ENCODE measurements at places on chromosomes 2 and 18.

DNA sequence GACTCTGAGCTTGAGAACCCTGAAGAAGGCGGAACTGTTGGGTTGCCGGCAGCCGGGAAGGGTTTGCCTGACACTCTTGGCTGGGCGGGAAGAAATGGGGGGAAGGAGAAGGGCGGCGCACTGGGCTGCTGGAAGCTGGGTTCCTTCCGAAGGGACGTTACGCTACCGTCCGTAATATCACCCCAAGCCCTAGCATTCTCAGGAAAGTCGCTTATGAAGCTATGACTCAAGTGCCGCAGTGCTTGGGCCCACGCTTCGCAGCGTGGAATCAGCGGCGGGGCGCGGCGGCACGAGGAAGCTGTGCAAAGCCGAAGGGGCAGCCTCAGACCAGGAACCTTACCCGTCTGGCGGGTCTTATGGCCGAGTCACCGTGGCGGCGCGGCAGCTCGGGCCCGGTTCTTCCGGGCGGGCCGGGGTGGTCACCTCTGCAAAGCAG lies 50.2 kb upstream of the SIGLEC15 start:
- ATAC-seq, result peak; percentile 85

GRCh38 chr2:108927405-108927804 lies 61.6 kb downstream of the EDAR start:
- no peak for ATAC-seq

- ATAC-seq, result no peak
These were observed 140.8 kb downstream of the PTGR3 start for GRCh38 chr18:75067996-75068645.

- ATAC-seq, result no peak
These were observed 41.8 kb downstream of the SNED1 start for GRCh38 chr2:241040081-241040803.

- ATAC-seq, result no peak
These were observed 123.5 kb downstream of the LAMA3 start for GRCh38 chr18:23812546-23813440.

DNA sequence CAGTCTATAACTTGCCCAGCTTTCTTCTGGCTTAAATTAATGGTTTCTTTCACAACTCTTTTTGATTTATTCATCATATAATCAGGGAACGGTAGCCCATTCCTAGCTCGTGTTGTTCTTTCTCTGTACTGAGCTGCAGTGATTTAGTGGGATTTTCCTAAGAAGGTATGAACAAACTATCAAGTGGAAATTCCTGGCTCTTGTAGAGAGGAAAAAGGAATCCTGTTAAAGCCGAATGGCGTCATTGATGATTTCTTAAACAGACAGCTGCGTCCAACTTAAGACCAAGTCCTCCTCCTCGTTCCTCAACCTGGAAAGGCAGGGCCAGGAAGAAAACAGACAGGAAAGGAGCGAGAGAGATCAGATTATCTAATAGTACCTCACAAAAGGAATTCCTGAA lies 69.2 kb upstream of the CABLES1 start:
- no peak for ATAC-seq

DNA sequence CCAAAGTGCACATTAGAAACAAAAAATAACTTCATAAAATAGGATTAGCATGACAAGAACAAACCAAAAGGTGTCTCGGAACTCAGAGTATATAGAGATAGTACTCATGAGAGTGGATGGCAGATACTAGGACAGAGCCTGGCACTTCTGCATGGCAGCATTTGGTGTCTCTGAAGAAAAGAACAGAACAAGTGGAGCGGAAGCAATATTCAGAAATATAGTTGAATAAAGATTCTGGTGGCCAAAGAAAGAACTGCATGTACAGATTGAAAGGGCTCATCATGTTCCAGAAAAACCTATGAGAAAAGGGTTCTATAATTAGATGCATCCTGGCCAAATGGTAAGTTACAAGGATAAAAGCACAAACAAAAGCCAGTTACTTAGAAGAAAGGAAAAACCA lies 90.9 kb downstream of the CCDC138 start:
- ATAC-seq, result no peak

- no peak for ATAC-seq
These were observed 89.3 kb downstream of the CABYR start for GRCh38 chr18:24227977-24228666.

DNA sequence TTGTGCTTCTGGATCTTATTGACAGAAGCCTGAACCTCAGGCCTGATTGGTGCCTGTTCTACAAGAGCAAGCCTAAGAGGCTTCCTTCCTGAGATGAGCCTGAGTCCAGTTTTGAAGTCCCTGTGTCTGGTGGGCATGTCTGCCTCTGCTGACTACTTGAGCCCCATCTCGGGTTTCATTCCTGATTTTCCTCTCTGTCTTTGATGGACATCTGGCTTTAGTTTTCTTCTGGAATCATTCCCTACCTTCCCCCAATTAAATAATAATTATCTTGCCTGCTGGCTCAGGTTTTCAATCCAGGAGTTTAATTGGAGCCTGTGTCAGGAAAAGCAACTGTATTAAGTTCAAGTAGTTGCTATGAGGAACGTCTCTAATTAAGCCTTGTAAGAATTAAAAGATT lies 135.5 kb upstream of the MC4R start:
- ATAC-seq, result no peak

DNA sequence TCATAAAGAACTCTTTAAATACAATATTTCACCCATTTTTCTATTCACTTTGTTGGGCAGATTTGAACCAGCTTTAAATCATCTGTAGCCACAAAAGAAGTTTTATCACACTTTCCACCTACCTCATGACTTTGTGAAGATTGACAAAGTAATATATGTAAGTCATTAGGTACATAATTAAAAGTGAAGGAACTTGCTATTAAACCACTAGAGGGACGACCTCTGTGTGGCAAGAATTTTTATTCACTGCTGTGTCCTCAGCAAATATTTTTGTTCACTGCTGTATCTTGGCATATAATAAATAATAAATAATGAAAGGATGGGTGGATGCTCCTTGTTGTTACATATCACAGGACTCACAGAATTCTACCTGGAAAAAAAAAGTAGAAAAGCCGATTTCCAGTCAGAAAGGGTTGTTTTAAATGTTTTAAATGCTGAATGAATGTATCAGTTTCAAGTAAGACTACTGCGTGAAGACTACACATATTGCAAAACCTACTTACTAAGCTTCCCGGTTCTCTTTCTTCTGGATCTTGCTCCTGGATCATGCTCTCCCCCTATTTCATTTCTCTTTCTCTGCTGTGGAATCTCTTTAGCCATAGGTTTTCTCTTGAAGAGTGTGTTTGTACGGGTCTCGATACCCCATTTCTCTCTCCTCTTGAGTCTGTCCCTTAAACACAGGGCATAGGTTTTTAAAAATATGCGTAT lies 44.8 kb downstream of the KCMF1 start:
- ATAC-seq, result no peak

DNA sequence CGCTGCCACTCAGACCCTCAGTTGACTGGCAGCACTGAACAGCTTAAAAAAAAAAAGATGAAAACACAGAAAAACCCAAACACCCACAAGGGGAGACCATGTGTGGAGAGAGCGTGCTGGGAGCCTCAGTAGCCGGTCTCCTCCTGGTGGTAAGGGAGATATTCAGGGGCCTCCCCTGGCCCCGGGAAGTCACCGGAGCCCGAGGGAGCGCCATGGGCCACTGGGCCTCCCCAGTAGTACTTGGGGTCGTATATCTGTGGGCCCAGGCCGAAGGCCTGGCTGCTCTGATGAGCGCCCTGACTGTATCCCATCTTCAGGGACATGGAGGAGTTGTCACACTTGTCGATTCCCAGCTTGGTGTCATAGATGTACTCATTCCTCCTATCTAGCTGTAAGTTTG lies 145.7 kb upstream of the TEKT4 start:
- ATAC-seq, result no peak

GRCh38 chr2:23497063-23497462 lies 112.1 kb downstream of the KLHL29 start:
- no peak for ATAC-seq

DNA sequence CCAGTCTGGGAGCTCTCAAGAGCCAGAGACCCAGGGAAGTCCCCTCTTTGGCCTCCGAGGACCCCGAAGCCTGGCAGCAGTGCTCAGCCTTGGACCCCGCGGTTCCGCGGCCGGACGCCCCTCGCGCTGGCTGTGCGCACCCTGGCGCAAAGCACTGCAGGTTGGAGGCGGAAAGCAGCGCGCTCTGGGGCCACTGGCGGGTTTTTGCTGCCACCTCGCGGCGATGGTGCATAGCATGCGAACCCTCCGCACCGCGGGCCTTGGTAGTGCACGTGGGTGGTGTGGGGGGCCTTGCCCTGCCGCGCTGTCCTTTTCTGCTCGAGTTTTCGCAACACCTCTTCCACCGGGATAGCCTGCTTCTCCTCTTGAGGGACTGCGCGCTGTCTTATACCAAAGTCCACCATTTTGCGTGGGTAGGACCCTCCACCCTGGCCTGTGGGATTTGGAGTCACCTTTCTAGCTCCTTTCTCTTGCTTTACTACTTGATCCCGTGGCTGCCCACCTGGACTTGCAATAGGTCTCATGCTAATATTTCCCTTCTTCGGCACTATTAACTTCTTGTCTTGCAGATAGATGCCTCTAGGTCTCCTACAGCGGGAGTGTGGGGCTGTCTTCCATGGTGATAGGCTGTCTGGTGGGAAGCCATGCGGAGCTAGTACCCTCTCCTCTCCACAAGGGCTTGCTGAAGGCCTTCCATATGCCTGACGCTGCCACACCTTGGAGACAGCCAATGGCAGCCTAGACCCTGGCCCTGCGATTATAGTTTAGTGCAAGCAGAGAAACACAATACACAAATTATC lies 14.3 kb downstream of the SIX3 start:
- peak; percentile 40 for ATAC-seq

DNA sequence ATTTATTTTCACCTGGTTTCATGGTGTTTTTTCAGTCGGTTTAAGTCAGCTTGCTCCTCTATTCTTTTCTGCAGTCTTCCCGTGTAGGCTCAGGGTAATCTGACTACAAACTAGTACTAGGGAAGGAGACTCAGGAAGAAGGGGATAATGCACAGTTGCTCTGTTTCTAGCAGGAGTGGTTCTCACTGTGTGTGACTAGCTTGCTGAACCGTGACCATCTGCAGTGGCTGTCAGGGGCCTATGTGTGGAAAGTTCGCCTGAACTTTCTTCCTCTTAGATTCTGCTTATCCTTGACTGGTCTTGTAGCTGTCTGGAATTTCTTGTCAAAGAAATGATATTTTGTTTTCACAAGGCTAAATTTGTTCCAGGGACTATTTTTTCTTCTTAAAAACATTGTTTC lies 46.3 kb upstream of the AQP4 start:
- ATAC-seq, result no peak

GRCh38 chr2:240591784-240592183 lies 5.2 kb downstream of the CAPN10 start:
- ATAC-seq, result no peak

DNA sequence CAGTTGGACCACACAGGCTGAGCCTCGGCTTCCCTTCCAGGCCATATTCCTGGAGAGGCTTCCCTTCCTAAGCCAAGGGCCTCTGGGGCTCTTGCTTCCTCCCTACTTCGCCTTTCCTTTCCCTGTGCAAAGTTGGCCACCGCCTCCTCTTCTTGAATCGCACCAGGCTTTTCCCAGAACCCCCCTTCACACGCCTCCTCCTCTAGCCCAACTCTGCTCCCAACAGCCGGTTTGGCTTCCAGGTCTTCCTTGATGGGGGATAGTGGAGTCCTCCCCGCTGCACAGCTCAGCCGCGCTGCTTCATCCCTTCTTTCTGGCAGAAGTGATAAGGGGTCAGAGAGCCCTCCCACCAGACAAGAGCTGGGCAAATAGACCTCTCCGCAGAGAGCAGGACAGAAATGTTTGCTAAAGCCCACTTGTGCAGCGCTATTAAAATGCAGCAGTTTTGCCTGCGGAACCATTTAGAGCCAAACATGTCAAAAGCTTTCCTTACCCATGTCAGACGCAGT lies 56.4 kb downstream of the SNORC start:
- ATAC-seq, result no peak

DNA sequence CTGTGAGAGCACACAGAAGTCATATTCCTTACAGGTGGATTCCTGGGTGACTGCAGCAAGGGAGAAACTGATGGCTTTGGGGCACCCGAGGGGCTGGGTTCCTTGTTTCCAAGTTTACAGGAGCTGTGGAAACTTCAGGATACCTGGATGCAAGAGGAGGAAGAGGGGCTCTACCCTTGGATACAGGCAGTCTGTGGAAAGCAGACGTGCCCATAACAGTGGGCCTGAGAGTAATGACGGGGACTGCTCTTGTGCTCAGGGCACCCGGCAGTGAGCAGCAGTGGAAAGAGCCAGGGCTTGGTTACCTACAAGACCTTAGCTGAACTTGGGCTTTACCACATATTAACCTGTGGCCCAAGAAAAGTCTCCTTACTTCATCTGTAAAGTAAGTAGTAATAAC lies 102.2 kb upstream of the TGFA start:
- ATAC-seq, result no peak

GRCh38 chr2:101985101-101985792 lies 6.5 kb upstream of the IL1R2 start:
- no peak for ATAC-seq

- no peak for ATAC-seq
These were observed 99.5 kb downstream of the HS1BP3 start for GRCh38 chr2:20551260-20551944.

GRCh38 chr2:199602271-199602895 lies 144.6 kb upstream of the SATB2 start:
- ATAC-seq, result no peak

- peak; percentile 35 for ATAC-seq
These were observed 29.3 kb downstream of the MBP start for GRCh38 chr18:77103187-77103850.

DNA sequence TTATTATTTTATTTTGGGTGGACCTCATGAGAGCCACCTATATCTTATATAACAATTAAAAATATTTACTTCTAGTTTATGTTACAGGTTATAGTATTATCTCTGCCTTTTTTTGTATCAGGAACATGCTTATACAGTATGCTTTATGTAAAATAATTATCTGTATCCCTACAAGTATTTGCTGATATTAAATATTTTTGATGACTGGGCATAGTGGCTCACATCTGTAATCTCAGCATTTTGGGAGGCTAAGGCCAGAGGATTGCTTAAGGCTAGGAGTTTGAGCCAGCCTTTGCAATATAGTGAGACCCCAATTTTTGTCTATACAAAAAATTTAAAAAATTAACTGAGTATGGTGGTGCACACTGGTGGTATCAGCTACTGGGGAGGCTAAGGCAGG lies 39.6 kb downstream of the MOB4 start:
- ATAC-seq, result no peak

- no peak for ATAC-seq
These were observed 307.7 kb upstream of the CCDC68 start for GRCh38 chr18:55266981-55267380.

DNA sequence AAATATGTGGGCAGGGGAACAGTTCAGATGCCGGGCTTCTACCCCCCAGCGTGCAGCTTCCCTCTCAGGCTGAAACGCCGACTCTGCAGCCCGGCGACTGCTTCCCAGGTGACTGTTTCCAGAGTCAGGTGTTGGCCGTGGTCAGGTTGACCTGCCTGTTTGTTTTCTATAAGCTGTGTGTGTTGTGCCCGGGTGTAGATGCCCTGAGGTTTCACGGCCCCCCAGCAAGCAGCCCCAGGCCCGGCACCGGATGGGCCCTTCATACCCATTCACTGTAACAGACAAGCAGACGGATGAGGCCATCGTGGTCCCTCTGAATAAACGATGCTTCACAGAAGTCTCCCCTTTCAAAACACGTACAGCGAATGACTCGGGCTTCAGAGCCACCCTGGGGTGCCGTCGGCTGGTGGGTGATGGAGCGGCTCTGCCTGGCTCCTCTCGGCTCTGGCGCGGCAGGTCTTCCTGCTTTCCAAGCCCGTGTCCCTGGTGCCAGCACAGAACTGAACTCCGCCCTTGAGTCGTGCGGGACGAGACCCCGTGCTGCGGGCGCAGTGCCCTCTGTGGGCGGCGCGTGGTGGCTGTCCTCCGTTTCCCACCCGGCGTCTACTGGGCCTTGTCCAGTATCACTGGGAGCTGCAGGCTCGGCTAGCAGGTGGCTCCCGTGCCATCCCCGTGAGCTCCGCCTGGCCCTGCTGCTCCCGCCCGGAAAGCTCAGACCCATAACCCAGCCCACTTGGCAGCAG lies 15.0 kb upstream of the KCNG2 start:
- ATAC-seq, result no peak
